ENCODE measurements at places on chromosomes 1 and 21.

DNA sequence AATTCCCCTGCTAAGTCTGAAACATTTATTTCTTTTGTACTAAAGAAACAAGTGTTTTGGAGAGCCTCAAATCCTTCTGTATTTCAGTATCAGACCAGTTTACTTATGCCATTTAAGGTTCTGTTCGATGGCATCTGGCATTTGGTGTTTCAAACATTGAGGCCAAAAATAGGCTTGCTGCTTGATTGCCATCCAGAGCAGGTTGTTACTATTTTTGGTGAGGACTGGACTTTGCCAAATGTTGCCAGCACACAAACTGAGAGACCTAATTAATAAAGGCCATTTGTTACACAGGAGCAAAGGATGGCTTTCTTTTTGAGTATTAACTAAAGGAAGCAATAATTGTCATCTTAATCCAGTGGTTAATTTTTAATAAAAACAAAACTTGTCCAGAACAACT is 26.2 kb downstream of the VPS45 start:
- DNase-seq: no peak

GRCh38 chr1:20233866-20234265 is 47.5 kb upstream of the PLA2G2C start:
- DNase-seq: no peak

DNA sequence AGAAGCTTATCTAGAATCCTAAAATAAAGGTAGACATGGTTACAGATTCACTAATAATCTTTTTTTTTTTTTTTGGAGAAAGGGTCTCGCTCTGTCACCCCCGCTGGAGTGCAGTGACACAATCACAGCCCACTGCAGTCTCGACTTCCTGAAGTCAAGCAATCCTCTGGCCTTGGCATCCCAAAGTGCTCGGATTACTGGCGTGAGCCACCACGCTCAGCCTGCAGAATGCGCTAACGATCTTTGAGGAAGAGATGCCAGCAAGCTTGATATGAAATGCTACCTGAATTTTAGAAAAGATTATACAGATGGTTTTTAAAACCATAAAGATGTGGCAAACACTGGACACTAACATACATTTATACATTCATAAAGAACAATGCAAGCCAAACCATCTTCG is 4.1 kb upstream of the GNPAT start:
- DNase-seq: no peak

DNA sequence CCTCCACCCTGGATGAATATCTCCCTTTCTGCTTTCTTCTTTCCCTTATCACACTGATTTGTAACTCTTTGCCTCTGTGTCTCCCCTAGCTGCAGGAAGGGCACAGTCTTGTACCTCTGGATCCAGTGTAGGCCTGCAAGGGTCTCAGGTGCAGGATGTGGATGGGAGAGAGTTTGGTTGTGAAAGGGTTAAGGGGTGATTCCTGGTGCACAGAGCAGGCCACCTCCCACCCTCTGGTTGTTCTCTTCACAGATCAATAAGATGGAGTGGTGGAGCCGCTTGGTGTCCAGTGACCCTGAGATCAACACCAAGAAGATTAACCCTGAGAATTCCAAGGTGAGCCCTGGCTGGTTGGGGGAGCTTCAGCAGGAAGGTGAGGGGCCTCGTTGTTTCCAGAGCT is 15.1 kb downstream of the KDF1 start:
- DNase-seq: no peak

- DNase-seq: peak; percentile 48
Observed at GRCh38 chr1:28326984-28327383, 1.9 kb upstream of the MED18 start.

- DNase-seq: no peak
Observed at GRCh38 chr21:16004086-16004485, 274.3 kb downstream of the USP25 start.
